ENCODE measurements at places on chromosomes 1 and 21.

DNA sequence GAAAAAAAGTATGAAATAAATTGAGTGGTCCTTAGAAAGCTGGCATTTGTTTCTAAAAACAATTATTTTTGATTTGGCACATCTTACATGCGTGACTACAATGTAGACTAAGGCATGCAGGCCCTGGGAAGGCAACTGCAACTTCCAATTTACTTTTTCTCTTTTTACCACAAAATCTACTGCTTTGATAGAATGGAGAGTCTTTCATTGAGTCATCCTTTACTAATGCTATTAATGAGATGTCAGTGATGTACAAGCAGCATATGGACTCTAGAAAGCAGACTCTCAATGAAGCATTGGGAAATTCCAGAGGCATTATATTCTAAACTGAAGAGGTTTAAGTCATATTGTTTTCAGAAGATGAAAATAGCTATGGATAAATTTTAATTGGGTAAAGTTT is 29.6 kb upstream of the PRRX1 start:
- no peak for DNase-seq

GRCh38 chr1:215617979-215618378 is 50.9 kb downstream of the KCTD3 start:
- no peak for DNase-seq

DNA sequence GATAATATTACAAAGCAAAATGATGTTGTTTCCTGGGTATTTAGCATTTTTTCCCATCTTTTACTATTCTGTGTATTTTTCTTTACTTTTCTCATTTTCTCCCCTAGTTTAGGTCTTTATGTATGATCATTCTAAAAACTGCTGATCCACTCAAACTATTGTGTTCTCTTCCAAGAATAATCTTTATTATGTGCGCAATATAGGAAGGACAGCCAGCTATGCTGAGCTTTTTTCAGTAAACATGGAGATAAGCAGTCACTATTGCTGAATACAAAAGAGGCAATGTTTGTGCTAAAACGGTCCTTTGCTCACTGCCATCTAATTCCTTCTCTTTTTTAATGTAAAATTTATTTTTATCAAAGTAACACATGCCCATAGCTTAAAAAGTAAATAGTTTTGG is 6.7 kb upstream of the PTBP2 start:
- DNase-seq = no peak

GRCh38 chr1:238404481-238404880 is 513.8 kb upstream of the ZP4 start:
- no peak for DNase-seq

- no peak for DNase-seq
Observed at GRCh38 chr1:24045771-24046170, 65.6 kb upstream of the SRSF10 start.

DNA sequence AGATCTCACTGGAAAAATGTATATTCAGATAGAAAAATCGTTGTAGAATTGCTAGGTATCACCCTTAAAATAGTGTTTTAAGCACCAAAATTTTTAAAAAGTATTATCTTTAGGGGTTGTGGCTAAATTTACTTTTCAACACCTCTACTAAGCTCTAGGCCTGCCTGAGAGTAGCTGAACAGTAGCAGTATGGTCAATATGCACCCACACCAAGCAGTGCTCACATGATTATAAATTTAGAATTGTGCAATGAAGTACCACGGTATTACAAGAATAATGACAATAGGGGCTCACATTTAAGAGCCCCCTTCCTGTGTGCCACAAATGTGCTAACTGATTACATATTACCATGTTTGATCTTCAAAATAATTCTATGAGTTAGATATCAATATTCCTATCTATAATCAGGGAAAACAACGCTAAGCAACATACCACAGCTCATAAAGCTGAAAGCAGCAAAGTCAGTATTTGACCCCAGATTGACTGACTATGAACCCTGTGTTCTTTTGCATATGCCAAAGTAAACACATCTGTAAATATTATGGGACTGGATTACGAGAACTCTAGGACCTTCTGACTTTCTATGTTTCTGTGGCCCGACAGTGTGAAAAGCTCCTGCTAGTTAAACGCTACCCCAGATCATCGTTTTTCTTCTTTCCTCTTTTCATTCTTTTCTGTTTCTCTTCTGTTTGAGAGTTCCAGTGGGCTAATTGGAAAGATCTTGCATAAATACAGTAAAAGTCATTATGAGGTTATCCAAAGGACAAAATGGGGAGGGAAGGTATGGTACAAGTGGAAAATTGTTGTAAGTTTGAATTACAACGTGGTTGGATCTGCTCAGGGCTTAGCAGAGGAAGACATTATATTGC is 201.1 kb upstream of the C1orf87 start:
- no peak for DNase-seq

DNA sequence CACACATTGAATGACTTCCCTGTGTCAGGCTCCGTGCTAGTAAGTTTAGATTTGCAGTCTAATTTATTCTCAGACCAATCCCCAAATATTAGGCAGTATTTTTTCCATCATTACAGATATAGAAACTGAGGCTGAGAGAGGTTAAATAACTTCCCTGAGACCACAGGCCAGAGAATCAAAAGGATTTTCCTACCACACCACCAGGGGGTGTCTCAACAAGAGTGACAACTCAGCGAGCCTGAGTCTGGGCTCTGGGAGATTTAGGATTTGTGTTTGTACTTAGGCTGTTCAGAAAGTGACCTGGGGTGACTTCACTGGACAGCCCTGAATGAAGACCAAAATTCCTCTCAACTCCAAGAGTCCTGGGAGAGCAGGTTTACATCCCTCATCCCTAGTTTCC is 13.3 kb upstream of the LCE5A start:
- no peak for DNase-seq

All from NCI-H1417 (cell line).